ENCODE measurements at places on chromosomes 3 and 15.
A peak's percentile ranks its signal among the peaks of the same experiment; 100 is the strongest.

DNA sequence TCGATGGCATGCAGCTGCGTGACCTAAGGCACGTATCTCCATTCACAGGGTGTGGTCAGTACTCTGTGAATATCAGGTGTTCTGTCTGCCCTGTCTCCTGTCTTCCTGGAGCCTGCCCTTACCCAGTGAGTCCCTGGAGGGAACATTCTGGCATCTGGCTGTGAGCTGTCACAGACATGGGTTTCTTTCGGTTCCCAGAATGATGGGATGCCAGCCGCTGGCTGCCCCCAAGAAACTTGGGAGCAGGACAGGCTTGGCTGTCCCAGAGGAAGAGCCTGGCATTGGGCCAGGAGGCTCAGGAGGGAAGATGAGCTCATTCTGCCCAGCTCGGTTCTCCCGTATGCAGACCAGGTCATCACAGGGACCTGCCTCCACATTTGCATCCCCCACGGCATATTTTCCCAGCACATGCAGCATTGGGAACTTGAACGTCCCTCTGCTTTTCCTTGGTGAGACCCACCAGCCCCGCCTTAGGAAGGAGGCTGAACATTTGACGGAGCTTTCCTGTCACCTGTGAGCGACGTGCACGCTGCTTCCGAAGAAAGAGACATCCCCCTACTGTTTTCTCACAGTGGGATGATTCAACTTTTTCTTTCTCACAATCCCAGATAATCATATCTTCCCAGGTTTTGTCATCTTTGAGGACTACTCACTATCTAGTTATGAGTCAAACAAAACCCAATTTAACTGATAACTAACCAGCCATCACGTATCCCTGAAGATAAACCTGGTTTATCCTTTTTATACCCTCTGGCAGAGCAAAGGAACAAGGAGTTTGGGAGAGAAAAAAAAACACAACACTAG is 22.0 kb upstream of the PGPEP1L start:
- no peak for DNase-seq

DNA sequence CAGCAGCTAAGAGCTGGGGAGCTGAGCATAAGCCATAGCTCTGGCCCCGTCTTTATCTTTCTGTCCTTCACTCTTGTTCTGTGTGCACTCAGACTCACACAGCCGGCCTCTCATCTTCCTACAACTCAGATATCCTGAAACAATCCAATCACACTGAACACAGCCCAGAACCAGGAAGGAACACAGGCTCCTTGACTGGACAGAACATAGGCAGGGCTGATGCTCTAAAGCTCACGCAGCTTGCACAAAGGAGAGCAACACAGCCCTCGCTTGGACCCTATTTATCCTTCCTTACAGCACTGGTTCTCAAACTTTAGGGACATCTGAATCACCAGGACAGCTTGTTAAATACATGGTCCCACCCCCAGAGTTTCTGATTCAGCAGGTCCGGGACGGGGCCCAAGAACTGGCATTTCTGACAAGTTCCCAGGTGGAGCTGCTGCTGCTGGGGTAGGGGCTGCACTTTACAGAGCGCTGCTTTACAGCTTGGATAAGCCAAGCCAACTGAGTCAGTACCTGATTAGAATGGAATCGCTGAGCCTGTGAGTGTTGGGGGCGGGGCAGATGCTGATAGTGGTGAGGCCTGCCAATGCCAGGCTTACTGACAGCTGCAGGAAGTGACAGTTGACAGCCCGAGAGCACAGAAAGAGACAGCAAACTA is 65.1 kb downstream of the MRPL46 start:
- no peak for DNase-seq

DNA sequence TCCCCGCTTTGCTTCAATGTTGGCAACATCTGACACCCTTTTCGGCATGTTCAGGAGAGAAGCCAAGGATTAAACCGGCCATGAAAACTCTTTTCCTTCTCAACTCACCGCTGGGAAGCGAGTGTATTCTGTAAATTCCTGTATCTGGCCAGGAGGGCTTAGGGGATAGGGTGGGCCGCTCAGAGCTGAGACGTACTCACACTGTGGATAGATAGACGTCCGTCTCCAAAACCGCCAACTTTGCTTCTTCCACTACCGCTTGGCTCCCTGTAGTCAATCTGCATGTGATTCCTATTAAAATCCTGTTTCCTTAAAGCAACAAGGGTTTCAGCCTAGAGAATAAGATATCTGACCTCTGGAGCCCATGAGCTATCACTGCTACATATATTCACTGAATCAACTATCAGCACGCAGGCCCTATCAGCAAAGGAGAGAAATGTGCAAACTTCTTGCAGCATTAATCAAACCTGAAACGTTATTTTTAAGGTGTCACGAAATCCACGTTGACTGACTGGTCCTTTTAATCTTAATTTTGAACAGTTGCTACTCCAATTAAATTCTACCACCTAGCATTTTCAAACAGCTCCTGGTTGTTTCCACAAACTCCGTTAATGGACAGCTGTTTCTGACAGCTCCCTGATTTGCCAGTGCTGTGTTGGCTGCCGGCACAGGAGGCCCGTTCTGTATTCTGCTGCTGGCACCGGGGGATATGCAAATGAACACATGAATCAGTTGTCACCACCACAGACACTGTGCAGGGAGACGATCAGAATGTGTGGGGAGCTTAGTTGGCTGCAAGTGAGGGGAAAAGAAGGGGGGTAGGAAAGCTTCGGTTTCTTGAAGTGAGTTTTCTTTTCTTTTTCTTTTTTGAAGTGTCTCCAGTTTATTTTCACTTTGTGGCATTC is 438.9 kb upstream of the ARRDC4 start:
- DNase-seq, result no peak

GRCh38 chr3:5165698-5166097 is 21.8 kb upstream of the EDEM1 start:
- no peak for DNase-seq

GRCh38 chr3:189833996-189834395 is 202.8 kb downstream of the TP63 start:
- DNase-seq, result no peak

GRCh38 chr15:38991126-38991525 is 426.5 kb upstream of the RASGRP1 start:
- peak; percentile 82 for DNase-seq

GRCh38 chr15:61081027-61081322 is 148.1 kb downstream of the RORA start:
- no peak for DNase-seq

DNA sequence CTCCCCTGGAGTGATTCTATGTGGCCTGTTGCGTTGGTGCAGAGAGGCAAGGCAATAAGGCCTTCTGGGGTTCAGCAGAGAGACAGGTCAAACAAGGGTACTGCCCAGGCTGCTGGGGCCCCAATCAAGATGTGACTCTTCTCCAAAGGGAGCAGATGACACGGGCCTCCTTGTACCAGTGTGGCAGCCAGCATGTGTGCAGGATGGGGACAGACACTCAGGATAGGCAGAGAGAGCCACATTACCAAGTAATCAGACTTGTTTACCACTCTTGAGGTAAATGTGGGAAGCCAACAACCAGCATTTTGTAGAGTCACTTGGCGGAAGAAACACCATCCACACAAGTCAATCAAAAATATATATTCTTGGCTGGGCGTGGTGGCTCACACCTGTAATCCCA is 95.3 kb upstream of the DLG1 start:
- no peak for DNase-seq

- DNase-seq, result no peak
Observed at GRCh38 chr15:68391121-68391520, 40.8 kb downstream of the ITGA11 start.

- DNase-seq, result peak; percentile 54
Observed at GRCh38 chr3:194083637-194084224, 52.2 kb upstream of the HES1 start.

DNA sequence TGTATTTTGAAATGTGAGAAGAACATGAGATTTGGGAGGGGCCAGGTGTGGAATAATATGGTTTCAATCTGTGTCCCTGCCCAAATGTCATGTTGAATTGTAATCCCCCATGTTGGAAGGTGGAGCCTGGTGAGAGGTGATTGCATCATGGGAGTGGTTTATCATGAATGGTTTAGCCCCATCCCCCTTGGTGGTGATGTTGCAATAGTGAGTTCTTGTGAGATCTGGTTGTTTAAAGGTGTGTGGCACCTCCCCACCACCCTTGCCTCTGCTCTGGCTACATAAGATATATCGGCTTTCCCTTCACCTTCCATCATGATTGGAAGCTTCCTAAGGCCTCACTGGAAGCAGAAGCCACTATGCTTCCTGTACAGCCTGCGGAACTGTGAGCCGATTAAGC is 23.9 kb upstream of the TMEM108 start:
- DNase-seq, result no peak

- DNase-seq, result peak; percentile 77
Observed at GRCh38 chr15:43516801-43517353, 531 bp upstream of the MAP1A start.

GRCh38 chr3:129036222-129037092 is 24.1 kb upstream of the GP9 start:
- no peak for DNase-seq

- DNase-seq, result peak; percentile 6
Observed at GRCh38 chr15:47711655-47712054, 5.7 kb upstream of the SEMA6D start.

Measured in AG10803 (cell line).